ENCODE measurements at places on chromosomes 3 and 15.

GRCh38 chr3:184633237-184633579 is 71.6 kb downstream of the EPHB3 start:
- no peak for DNase-seq

GRCh38 chr3:120684896-120685295 is 2.9 kb upstream of the HGD start:
- DNase-seq: no peak

DNA sequence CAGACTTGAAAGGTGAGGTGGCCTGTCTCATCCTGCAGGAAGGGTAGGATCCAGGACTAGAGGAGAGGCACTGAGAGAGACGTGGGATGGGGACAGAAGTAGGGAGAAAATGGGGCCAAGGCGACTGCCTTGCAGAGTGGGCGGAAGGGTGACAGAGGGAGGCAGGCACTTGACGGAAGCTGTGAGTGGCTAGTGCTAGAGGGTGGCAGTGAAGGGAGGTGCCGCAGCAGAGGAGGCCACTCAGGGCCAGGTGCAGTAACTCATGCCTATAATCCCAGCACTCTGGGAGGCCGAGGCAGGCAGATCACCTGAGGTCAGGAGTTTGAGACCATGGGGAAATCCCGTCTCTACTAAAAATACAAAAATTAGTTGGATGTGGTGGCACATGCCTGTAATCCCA is 7.3 kb downstream of the CCDC33 start:
- DNase-seq: no peak

DNA sequence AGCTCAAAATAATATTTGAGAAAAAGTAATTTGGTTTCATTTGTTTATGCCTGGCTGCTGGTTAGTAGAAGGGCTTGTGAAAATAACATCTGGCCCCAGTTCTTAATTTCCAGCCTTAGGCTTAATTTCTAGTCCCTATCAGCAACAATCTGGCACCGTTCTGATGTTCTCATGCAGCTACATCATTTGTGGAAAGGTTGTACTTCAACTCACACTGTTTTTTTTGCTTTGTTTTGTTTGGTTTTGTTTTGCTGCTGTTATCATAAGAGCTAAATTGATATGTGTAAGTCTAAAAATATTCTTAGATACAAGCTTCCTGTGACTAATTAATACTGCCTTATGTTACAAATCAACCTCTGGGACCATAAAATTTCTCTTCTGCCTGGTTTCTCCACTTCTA is 8.9 kb downstream of the CPA3 start:
- DNase-seq: no peak

DNA sequence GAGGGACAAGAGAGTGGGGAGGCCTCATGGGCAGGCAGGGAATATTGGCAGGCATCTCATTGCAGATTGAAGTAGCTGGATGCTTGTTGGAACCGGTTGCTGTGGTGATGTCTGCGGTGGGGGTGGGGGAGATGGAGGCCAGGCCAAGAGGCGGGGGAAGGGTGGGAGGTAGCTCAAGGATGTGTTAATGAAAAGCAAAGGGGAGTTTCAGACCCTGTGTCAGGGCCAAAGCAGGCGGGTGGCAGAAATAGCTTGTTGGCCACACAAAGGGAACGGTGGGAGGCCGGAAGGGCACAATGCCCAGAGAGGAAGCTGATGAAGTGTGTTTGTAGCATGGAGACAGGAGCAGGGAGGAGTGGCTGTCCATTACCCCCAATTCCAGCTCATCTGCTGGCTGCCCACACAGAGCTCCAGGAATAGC is 28.0 kb downstream of the CCDC33 start:
- DNase-seq: peak; percentile 43

- no peak for DNase-seq
These were observed 545.5 kb downstream of the NAALADL2 start for GRCh38 chr3:175404621-175405020.

DNA sequence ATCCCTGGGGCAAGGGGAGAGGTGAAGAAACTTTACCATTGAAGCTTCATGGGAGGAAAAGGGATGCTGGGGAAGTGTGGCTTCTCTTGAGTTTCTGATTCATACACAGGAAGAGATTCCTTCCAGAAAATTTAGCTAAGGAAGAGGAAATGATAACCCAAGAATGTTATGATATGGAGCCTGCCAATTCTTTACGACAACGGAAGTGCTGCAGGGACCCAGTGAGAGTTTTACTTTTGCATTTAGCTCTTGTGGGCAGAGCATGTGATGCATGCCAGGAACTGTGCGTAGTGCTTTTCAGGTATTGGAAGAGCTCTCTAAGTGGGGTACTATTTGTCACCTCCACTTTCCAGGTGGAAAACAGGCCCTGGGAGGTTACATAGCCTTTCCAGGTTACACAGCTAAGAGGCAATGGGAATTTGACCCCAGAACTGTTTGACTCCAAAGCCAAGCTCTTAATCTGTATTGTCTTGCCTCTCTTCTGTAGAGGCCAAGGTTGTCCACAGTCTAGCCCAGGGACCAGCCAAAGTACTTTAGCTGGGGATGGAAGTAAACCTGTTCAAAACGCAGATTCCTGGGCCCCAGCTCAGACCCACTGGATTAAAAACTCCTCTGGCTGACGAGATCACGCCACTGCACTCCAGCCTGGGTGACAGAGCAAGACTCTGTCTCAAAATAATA is 23.0 kb downstream of the CMTM7 start:
- DNase-seq: no peak

GRCh38 chr3:98029083-98029482 is 6.0 kb downstream of the GABRR3 start:
- no peak for DNase-seq

- no peak for DNase-seq
These were observed 755.1 kb downstream of the ROBO2 start for GRCh38 chr3:77795013-77795412.

DNA sequence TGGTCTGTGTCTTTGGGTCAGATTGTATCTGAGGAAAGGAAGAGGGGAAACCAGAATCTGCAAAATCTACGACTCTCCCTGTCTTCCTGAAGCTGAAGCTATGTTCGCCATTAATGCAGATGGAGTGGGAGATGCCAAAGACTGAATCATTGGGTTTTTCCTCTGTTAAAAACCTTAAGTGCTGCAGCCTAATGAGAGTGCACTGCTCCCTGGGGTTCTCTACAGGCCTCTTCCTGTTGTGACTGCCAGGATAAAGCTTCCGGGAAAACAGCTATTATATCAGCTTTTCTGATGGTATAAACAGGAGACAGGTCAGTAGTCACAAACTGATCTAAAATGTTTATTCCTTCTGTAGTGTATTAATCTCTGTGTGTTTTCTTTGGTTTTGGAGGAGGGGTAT is 24.0 kb downstream of the RMDN3 start:
- DNase-seq: no peak

DNA sequence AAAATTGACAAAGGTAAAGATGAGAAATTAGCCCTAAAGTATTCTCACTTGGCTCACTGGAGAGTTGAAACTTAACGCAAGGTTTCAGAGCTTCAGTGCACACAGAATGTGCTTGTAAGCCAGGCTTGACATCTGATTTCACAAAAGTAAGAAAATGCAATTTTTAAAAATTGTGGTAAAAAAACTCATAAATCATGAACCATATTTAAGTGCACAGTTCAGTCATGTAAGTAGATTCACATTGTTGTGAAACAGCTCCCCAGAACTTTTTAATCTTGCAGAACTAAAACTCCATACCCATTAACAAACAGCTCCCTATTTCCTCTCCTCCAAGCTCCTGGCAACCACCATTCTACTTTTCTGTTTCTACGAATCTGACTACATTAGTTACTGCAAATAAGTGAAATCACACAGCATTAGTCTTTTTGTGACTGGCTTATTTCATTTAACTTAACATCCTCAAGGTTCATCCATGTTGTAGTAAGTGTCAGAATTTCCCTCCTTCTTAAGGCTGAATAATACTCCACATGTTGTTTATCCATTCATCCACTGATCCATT is 14.5 kb downstream of the RTP3 start:
- DNase-seq: no peak

GRCh38 chr3:134387293-134387692 is 13.0 kb upstream of the AMOTL2 start:
- no peak for DNase-seq

DNA sequence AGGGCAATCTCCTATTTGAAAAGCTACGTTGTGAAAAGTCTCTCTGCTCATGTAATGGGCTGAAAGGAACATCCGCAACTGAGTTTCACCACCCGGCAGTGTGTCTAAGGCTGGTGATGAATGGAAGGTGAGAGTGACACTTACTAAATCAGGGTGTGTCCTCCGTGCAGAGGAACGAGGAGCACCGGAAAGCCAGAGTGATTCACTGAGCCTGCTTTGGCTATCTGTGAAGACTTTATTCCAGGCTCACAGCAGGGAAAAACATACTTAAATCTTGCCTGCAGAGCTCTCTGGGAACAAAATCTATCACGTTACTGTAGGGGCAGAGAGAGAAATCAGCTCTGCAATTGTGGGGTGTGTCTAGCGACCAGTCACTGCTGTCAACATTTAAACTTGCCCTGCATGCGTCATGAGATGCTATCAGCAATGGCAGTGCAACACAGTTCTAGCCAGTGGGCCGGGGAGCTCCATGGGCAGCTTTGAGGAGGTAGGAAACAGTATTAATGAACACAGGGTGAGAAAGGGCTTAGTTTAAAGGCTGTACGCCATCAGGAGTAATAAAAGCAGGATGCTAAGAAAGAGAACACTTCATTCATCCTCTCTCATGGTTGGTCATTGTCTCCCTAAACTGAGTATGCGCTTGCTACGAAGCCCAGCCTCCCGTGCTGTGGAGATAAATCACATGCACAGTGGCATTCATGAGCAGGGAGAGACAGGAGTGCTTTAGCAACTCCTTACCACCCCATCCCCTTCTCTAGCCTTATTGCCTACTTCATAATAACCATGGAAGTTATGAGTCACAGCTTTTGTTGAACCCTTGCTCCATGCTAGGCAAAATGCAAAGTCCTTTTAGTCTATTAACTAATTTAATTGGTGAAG is 542.7 kb upstream of the ADAMTS9 start:
- DNase-seq: no peak

GRCh38 chr15:53434174-53434678 is 325.2 kb downstream of the WDR72 start:
- peak; percentile 41 for DNase-seq

GRCh38 chr3:101519685-101520365 is 6.8 kb upstream of the SENP7 start:
- no peak for DNase-seq

DNA sequence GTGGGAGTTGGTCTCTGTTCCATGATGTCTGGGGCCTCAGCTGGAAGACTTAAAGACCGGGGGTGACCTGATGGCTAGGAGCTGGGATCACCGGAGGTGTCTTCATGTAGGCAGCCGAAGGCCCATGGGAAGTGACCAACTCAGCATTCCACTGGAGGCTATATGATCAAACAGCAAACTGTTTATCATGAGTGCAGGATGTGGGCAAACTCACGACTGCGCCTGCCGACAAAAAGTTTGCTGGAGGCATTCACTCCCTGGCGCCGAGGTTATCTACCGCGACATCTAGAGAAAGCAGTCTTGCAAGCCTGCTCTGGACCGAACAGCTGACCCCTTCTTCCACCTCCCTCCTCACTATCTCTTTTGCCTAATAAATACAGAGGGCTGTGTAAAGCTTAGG is 62.7 kb upstream of the NR2C2 start:
- DNase-seq: no peak

DNA sequence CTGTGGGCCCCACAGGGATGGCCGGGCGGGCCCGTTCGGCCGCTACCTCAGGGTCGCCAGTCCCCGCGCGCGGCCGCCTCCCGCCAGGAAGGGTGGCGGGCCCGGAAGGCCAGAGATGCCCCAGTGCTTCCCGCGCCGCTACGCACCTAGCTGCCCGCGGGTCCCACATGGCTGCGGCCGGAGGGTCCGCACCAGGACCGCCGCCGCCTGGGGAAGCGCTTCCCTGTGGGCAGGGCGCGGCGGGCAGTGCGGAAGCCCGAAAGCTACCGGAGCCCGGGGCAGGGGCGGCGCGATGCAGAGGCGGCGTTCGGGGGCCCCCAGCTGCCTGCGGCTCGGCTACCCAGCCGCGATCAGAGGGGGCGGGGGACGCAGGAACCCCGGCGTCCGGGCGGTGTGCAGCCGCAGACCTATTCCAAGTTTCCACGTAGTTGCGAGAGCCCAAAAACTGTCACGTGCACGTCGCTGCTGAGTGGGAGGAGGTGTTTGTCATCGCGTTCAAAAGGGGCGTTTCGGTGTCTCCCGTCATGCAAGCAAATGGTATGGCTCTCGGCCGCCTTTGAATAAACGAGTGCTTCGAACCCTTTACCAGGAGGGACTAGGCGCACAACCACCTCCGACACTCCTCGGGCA is at the start of gene TRANK1:
TSS of gene TRANK1 (minus strand) at position 414 of the 630 bp plus-strand sequence. CDS start at position 169, 245 bp downstream.
- DNase-seq: peak; percentile 83

DNA sequence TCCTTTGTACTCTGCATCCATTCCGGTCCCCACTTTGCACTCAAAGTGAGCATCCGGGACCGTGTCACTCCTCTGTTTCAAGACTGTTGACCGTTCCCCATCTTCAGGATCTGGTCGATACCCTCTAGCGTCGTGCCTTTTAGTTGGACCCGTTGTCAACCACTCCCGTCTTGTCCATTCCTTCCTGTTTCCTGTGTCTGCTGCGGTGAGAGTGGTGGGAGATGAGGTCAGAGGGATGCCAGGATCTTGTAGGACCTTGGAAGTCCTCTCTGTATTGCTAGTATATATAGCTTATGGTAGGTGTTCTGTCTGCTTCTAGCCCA is 624 bp downstream of the BRK1 start:
- DNase-seq: no peak

- DNase-seq: no peak
These were observed 23.4 kb downstream of the PXK start for GRCh38 chr3:58356054-58356453.

DNA sequence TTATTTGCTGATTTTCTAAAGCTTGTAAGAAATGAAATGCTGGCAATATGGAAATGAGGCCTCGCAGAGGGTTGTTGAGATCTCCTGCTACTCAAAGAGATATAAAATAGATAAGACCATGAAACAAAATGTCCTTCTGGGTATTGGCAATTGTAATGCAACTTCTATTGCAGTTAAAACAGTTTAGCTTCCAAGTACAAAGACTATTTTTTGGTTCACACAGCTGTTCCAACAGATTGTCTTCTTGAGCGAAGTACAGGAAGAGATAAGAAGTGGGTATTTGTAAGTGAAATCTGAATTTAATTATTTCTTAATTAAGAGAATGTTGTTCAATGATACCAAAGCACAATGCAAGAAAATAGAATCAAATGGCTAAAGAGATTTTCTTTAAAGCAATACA is 801.5 kb upstream of the GBE1 start:
- DNase-seq: no peak

DNA sequence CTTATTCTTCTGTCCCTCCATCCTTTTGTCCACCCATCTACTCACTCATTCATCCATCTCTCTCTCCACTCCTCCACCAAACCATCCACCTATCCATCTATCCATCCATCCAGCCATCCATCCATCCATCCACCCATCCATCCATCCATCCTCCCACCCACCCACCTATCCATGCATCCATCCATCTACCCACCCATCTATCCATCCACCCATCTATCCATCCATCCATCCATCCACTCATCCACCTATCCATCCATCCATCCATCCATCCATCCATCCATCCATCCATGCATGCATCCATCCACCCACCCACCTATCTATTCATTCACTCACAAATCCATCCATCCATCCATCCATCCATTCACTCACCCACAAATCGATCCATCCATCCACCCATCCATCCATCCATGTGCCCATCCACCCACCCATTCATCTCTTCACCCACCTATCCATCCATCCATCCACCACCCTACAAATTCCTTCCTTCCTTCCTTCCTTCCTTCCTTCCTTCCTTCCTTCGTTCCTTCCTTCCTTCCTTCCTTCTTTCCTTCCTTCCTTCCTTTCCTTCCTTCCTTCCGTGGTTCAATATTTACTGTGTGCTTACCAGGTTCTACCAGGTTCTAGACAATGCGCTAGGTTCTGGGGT is 17.3 kb downstream of the ATP2B2 start:
- DNase-seq: no peak

- DNase-seq: peak; percentile 82
These were observed 940 bp downstream of the BOC start for GRCh38 chr3:113212150-113212843.
